Activated CD4-positive, alpha-beta T cell treated with anti-CD3 and anti-CD28 coated beads, Interleukin-2, amount 10 ng/mL, durations not matched to agents 24 days and 14 days (primary cell): ENCODE measurements at places on chromosomes 1 and 21. TPM values are rescaled to one million over a fixed set of nuclear protein-coding genes. Genes with fewer than 3 reads are reported as not detected.

Gene CA6
- total RNA-seq: 1.0 and 1.3 TPM in 2 replicates

Gene PER3
- total RNA-seq: 4.2 and 4.8 TPM in 2 replicates

Gene DMRTA2
- total RNA-seq: not detected in 2 replicates

Gene CFAP74
- not detected in 2 replicates for total RNA-seq

Gene C8B
- not detected in 2 replicates for total RNA-seq

Gene TENT5C
- 3.1 and 3.5 TPM in 2 replicates for total RNA-seq

Gene S100B
- not detected in 2 replicates for total RNA-seq

Gene FCRLA
- not detected in 2 replicates for total RNA-seq

Gene LIX1L
- 37.8 and 38.4 TPM in 2 replicates for total RNA-seq

Gene SHISAL2A
- total RNA-seq: 4.8 and 5.0 TPM in 2 replicates

Gene S100A3
- total RNA-seq: not detected in 2 replicates

Gene TOR1AIP1
- 69.2 and 77.2 TPM in 2 replicates for total RNA-seq

Gene ST6GALNAC3
- total RNA-seq: 0.28 TPM in 1 of 2 replicates, not detected in the other

Gene PRMT2
- total RNA-seq: 56.7 and 59.4 TPM in 2 replicates

Gene S100A1
- not detected in 2 replicates for total RNA-seq

Gene FCRL2
- total RNA-seq: not detected in 2 replicates

Gene PEA15
- 70.2 and 70.9 TPM in 2 replicates for total RNA-seq

Gene NIBAN1
- 17.1 TPM in 2 replicates for total RNA-seq

Gene LRRC39
- 0.23 and 0.57 TPM in 2 replicates for total RNA-seq

Gene TTC22
- total RNA-seq: 1.6 TPM in 2 replicates

Gene HSF2BP
- total RNA-seq: 1.3 TPM in 2 replicates

Gene VAV3
- 5.5 TPM in 2 replicates for total RNA-seq

Gene UBXN10
- 1.2 and 1.3 TPM in 2 replicates for total RNA-seq

Gene CYP4B1
- not detected in 2 replicates for total RNA-seq

Gene B3GALT5
- total RNA-seq: not detected in 2 replicates

Gene HSD17B7
- total RNA-seq: 26.7 and 28.7 TPM in 2 replicates

Gene LPAR3
- total RNA-seq: 0.19 and 0.21 TPM in 2 replicates

Gene MCOLN3
- total RNA-seq: 0.51 and 0.66 TPM in 2 replicates

Gene FMO5
- total RNA-seq: 0.12 TPM in 1 of 2 replicates, not detected in the other

Gene FASLG
- 54.4 and 55.9 TPM in 2 replicates for total RNA-seq

Gene DUSP10
- total RNA-seq: 13.5 and 14.6 TPM in 2 replicates

Gene MROH9
- not detected in 2 replicates for total RNA-seq

Gene CFHR2
- total RNA-seq: 0.37 TPM in 1 of 2 replicates, not detected in the other

Gene P3R3URF
- total RNA-seq: not detected in 2 replicates

Gene NECTIN4
- 0.05 TPM in 1 of 2 replicates, not detected in the other for total RNA-seq

Gene SH2D5
- 0.23 and 0.24 TPM in 2 replicates for total RNA-seq

Gene CAPN8
- total RNA-seq: not detected in 2 replicates

Gene AQP10
- not detected in 2 replicates for total RNA-seq

Gene MAP3K21
- total RNA-seq: 1.5 and 1.6 TPM in 2 replicates

Gene TRIM17
- total RNA-seq: 1.7 and 2.8 TPM in 2 replicates

Gene PTCH2
- 0.78 and 1.0 TPM in 2 replicates for total RNA-seq

Gene RHEX
- not detected in 2 replicates for total RNA-seq

Gene GJA9
- not detected in 2 replicates for total RNA-seq

Gene CYP4A11
- total RNA-seq: not detected in 2 replicates

Gene HSPA6
- 0.91 and 1.2 TPM in 2 replicates for total RNA-seq

Gene CASQ2
- total RNA-seq: not detected in 2 replicates

Gene PTAFR
- 0.40 and 0.57 TPM in 2 replicates for total RNA-seq

Gene OR2L5
- total RNA-seq: not detected in 2 replicates

Gene FMO1
- not detected in 2 replicates for total RNA-seq
